ENCODE measurements at places on chromosomes 11 and 22. TPM values are rescaled to one million over a fixed set of nuclear protein-coding genes. Genes with fewer than 3 reads are reported as not detected.

- no peak for DNase-seq
Measured at GRCh38 chr11:61571869-61572268, 9.0 kb downstream of the SYT7 start.

Gene CTR9
- 14.3 TPM for total RNA-seq

- peak; percentile 94 for DNase-seq
Measured at GRCh38 chr11:29282088-29282487, 734.7 kb downstream of the KCNA4 start.

Gene OR2D2
- not detected for total RNA-seq

GRCh38 chr11:11413776-11414175, 60.7 kb upstream of the CSNK2A3 start:
- no peak for DNase-seq

- no peak for DNase-seq
Measured at GRCh38 chr11:117950301-117950700, 21.1 kb upstream of the TMPRSS13 start.

Gene RFPL3
- not detected for total RNA-seq

Gene LRRC56
- total RNA-seq: 0.11 TPM

DNA sequence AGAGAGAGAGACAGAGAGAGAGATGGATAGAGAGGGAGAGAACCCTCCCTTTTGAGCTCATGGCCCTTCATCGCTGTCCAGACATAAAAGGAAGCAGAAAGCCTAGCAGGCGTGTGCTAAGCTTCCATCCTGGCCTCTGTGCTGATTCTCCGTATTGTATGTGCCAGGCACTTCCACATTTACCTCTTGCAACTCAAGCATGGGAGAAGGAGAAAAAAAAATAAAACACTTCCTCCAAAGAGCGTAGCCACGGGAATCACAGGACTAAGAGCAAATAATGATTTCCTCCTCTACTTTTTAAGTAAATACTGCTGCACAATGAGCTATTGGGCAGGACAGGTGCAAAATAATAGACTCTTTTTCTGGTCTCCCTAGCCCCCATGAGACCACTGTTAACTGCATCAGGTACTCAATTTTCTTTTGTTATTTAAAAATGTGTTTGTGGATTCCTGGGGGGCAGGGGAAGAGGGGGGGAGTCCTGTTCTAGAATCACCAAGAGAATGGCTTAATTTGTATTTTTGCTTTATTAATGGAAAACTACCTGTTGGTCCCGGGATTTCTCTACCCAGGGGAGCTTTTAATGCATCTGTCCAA, 154.3 kb downstream of the NXPE2 start:
- DNase-seq: no peak

Gene ARCN1
- 135 TPM for total RNA-seq

DNA sequence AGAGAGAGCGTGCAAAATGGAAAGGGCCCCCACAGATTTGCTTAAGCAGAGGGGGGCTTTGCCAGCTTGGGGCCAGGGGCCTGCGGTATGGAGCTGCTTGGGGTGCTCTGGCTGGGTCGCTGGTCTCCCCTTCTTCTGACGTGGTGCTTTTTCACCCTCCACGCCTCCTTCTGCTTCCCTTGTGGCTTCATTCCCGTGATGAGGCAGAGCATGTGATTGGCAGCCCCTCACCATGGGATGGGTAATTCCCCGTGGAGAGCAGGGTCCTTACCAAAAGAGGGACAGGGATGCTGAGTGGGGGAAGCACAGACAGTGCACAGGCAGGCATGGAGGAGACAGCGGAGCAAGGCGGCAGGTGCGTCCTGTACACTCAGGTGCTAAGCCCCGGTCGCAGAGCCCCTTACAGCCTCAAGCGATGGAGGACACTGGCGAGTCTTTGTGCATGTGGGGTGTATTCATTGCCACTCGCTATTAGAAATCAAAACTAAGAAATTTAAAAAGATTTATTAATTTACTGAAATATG, 19.9 kb upstream of the GRAMD4 start:
- DNase-seq: no peak

GRCh38 chr11:76249195-76249741, 43.0 kb upstream of the WNT11 start:
- DNase-seq: no peak

GRCh38 chr11:60511393-60511792, 3.8 kb upstream of the MS4A13 start:
- DNase-seq: no peak

- DNase-seq: peak; percentile 10
Measured at GRCh38 chr11:57224537-57224936, 12.5 kb downstream of the APLNR start.

- DNase-seq: no peak
Measured at GRCh38 chr11:93560199-93560932, 17.2 kb upstream of the SMCO4 start.

Gene CARD18
- 0.80 TPM for total RNA-seq

Gene OR51B5
- total RNA-seq: 0.11 TPM

DNA sequence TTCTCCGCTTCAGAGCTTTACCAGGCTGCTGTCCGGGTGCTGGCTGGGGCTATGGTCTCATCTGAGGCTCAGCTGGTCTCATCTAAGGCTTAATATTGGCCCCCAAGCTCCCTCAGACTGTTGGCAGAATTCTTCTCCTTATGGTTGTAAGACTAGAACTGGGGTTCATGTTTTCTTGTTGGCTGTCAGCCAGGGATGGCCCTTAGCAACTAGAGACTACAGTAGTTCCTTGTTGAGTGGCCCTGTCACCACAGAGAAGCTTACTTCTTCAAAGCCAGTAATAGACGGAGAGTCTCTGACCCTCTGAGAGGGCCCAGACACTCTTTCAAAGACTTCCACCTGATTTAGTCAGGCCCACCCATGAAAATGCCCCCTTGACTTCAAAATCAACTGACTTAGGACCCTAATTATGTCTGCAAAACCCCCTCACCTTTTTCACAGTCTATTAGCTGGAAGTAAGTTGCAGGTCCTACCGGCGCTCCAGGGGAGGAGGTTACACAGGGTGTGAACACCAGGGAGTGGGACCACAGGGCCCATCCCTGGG, 24.2 kb upstream of the TREH start:
- no peak for DNase-seq

Gene MRGPRE
- total RNA-seq: not detected

DNA sequence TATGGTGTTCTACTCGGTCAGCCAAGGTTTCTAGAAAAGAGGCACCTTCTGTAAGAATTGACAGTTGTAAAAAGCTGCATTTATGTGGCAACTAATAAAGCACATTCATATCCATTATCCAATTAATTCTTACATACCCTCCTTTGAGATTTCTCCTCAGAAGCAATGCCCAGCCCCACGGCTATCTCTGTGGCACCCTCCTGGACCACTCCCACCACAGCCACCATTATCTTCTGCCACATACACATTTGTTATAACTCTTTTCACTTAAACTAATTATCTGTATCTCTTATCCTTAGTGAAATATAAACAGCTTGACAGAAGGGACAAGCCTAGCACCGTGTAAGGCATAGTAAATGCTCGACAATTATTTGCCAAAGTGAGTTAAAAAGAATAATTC, 48.5 kb downstream of the PAK1 start:
- no peak for DNase-seq

Gene MS4A6E
- total RNA-seq: not detected

Gene C11orf21
- 0.11 TPM for total RNA-seq

GRCh38 chr11:115550291-115551059, 46.3 kb upstream of the CADM1 start:
- peak; percentile 36 for DNase-seq

Gene CDPF1
- 14.3 TPM for total RNA-seq

Gene KLHL35
- 12.3 TPM for total RNA-seq

GRCh38 chr11:13944911-13945425, 17.6 kb upstream of the SPON1 start:
- DNase-seq: no peak

Gene NRXN2
- 20.9 TPM for total RNA-seq

Gene DDIAS
- 18.2 TPM for total RNA-seq

- DNase-seq: no peak
Measured at GRCh38 chr22:22535662-22536061, 15.6 kb upstream of the ZNF280A start.

DNA sequence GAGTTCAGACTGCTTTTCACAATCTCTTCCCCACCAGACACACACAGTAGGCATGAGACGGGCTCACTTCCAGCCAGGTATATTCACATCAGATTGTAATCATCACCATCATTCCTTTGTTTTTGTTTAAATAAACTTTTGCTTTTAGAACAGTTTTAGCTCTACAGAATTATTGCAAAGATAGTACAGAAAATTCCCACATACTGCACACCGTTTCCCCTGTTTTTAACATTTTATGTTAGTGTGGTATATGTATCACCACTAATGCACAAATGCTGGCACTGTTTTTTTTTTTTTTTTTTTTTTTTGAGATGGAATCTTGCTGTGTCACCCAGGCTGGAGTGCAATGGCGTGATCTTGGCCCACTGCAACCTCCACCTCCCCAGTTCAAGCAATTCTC, 83.3 kb upstream of the ANO1 start:
- DNase-seq: no peak

DNA sequence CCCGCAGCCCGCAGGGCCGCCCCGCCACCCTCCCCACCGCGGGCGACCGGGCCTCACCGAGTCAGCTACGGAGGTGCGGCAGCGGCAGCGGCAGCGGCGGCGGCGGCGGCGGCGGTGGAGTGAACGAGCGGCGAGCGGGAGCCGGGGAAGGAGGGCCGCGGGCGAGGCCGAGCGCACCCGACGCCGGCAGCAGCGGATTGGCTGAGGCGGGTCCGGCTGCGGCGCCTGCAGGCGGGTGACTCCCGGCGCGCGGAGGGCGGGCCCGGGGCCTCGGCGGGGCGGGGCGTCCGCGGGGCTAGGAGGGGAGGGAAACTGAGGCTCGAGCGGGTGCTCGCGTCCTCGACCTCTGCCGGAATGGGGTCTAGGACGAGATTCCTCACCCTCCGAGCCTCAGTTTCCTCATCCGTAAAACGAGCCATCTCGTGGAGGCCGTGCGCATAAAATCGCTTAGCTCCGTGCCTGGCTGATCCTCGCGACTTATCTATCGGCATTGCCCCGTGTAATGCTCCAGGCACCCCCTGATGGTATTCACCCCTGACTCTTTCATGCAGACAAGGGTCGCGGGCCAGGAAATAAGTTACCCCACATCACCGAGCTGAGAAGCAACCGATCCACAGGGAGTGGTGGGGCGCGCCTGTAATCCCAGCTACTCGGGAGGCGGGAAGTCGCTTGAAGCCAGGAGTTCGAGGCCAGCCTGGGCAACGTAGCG, at the start of gene CPT1A:
Gene CPT1A (minus strand): TSS at position 199 of the 709 bp plus-strand sequence. CDS start 26,442 bp downstream, outside the sequence.
- peak; percentile 88 for DNase-seq

DNA sequence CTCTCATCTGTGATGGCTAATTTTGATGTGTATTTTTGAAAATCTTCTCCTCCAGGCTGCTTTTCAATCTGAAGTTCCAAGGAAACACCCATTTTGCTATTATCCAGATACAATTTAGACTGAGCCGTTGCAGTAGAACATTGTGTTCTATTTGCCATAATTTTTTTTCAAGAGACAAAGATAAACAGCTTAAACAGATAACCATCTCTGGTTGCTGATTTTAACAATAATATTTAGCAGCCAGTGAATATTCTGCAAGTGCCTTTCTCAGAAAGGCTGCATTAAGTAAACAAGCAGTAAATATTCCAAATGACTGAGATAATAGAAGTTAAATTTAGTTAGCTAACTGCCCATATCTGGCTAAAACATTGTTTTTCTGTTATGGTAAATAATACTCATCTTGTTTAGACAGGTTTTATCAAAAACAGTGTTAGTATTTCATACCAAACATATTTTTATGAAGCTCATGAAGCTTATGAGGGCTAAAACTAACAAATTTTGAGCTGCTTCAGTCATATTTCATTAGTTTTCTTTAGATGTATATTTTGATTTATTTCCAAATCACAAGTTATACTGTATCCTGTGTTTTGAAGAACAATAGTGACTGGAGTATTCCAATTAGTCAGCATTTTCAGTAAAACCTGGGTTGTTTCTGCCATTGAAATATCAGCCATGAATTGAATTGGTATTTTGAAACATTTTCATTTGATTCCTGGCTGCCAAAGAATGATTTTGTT, 206.7 kb downstream of the SBF2 start:
- DNase-seq: no peak

DNA sequence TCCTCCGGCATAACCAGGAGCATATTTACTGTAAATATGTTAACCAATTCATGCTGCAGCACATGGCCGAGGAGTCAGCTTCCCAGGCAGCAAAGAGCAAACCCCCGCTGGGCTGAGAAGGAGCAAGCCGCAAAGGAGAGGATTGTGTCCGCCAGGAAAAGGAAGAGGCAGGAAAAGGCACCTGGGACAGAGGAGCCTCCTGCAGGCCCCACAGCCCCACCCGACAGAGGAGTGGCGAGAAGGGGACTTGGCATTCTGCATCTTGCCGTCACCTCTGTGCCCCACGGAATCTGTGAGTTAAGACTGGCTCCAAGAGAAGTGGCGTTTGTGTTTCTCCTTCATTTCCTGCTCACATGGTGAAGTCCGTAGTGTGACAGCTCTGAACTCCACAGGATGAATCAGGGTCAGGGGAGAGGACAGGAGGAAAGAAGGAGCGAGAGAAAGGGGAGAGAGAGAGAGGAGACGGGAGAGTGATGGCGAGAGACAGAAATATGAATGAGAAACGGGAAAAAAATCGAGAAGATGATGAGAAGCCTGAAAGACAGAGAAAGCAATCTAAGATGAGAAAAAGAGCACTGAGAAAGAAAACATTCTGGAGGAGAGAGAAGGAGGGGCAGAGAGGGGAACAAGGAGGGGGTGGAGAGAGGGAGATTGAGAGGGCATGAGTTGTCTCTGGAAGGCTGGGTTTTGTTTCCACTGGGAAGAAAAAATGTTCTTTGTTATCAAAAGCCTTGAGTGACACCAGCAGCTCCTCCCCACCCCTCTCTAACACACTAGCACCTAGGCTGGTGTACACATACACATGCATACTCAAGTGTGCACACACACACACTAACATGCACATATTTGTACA, 489.6 kb downstream of the MN1 start:
- peak; percentile 20 for DNase-seq

GRCh38 chr11:69497221-69497787, 15.8 kb downstream of the LINC01488 start:
- DNase-seq: peak; percentile 95

DNA sequence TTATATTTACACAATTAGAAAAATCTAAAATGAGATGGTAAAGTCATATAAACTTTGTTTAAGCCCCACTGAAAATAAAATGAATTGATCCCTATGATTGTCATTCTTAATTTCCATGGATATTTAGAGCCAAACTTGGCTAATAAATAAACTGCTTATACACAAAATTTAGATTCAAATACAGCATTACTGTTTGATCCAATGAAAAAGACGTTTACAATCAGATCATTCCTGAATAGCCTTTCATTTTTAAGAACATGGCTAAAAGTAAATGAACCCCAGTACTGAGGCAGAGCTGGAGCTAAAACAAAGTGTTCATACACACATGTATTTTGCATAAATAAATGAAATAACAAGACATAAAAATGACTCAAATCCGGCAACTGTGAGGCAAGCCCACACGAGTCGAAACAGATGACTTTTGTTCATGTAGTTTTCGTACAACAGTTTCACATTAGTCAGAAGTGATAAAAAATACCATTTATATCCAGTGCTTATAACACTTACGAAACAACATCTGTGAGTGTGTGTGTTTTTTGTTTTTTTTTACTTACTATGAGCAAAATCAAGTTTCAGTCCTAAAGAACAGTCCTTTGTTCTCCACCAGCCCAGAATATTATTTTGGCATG, 386.5 kb downstream of the SOX6 start:
- DNase-seq: no peak

- no peak for DNase-seq
Measured at GRCh38 chr11:1478011-1478410, 8.6 kb downstream of the MOB2 start.

All from Daoy (cell line).